Upper lobe of right lung (tissue), 1 donor: ENCODE measurements at places on chromosomes 16 and 17. TPM values are rescaled to one million over a fixed set of nuclear protein-coding genes. Genes with fewer than 3 reads are reported as not detected.

DNA sequence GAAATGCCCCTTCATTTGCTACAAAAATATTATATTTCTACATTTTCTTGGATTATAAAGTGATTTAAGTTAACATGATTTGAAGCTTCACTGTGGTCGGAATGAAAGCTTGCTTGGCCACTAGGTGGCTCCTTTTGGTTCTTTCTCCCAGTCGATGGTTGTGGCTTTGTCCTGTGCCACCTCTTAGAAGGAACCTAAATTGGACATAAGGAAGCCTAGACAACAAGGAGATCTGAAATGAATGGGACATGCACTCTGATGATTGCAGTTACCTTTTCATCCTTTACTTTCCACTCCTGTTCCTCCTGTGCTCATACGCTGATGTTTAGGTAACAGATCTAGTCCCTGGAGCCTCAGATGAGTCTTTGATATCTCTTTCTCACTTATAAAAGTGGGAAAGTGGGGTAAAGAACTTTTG, 39.2 kb downstream of the FTO start:
- no peaks in the 10 kb centered on the region for H3K36me3 ChIP-seq
- H3K4me1 ChIP-seq: peaks cover 7% of the 10 kb centered on the region
- H3K27ac ChIP-seq: no peak overlapping the region
- no peak for DNase-seq

GRCh38 chr16:11669380-11670146, 1.3 kb downstream of the SNN start:
- H3K4me3 ChIP-seq: peak overlapping the region; percentile 85
- H3K27ac ChIP-seq: peak overlapping the region; percentile 74
- no peaks in the 10 kb centered on the region for H3K36me3 ChIP-seq
- H3K27me3 ChIP-seq: no peaks in the 10 kb centered on the region

DNA sequence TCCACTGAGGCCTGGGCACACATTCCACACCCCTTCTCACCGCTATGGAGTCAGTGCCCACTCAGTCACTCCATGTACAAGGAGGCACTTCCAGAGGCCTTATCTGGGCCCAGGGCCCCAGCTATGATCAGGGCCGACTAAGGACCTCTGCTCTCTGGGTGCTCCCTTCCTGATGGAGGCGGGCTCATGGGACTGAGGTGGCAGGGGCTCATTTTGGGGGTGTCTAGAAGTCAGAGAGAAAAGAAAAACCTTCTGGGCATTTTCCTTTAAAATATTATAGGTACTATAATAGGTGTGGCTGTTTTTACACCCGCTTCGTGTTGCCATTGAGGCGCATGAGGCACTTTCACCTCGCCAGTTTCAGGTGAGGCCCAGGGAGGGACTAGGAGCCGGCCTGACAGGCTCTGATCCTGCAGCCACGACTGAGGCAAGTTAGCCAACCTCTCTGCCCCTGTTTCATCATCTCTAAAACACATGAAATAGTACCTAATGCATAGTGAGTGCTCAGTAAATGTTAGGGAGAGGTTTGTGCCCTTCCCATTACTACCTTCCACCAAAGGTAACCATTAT, 14.4 kb downstream of the B9D1 start:
- H3K27ac ChIP-seq: no peak overlapping the region
- no peak overlapping the region for H3K4me3 ChIP-seq
- no peak for DNase-seq
- H3K36me3 ChIP-seq: no peaks in the 10 kb centered on the region
- H3K4me1 ChIP-seq: no peaks in the 10 kb centered on the region
- H3K27me3 ChIP-seq: no peaks in the 10 kb centered on the region

DNA sequence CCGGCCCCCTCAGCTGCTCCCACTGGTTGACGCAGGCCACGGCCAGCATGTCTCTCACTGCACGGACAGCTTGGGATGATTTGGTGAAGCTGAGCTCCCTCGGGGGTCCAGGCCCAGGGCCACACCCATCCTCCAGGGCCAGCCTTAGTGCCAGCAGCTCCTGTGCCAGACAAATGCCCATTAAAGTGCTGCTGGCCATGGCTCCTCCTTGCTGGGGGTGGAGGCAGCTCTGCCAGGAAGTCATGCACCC, 2.5 kb downstream of the TRIM47 start:
- peak overlapping the region; percentile 70 for H3K4me3 ChIP-seq
- peaks cover 51% of the 10 kb centered on the region for H3K4me1 ChIP-seq
- DNase-seq: no peak
- peak overlapping the region; percentile 91 for H3K27ac ChIP-seq
- no peaks in the 10 kb centered on the region for H3K27me3 ChIP-seq

GRCh38 chr16:88686439-88687253, at the start of gene SNAI3:
Gene SNAI3, minus strand, starts transcription at chr16:88686507. Its CDS starts 101 bp downstream, at chr16:88686406.
- no peaks in the 10 kb centered on the region for H3K36me3 ChIP-seq
- H3K27ac ChIP-seq: peak within 1 kb of the TSS; percentile 11
- peak within 1 kb of the TSS; percentile 60 for H3K4me3 ChIP-seq
- H3K27me3 ChIP-seq: peaks cover 17% of the 10 kb centered on the region
- peak; percentile 96 for DNase-seq

DNA sequence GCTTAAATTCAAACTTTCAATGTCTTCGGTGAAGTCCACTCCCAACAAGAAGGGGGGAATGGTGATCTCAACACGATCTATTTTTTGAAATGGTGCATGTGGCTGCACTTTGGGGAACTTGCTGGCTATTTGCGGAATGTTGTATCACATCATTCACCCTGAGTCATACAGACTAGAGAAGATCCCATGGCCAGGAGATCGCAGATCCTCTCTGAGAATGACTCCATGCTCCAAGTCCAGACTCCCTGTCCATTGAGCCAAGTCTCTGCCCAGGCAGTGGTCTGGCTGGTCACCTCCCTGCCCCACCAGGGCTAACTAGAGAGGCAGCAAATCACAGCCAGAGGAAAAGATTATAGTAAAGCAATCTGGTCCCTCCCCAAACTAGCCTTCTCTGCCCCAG, 120.6 kb downstream of the XYLT1 start:
- no peaks in the 10 kb centered on the region for H3K27me3 ChIP-seq
- H3K27ac ChIP-seq: peak overlapping the region; percentile 3
- DNase-seq: no peak
- peaks cover 22% of the 10 kb centered on the region for H3K4me1 ChIP-seq

GRCh38 chr16:28092721-28093384, 29.3 kb upstream of the GSG1L start:
- H3K27ac ChIP-seq: peak overlapping the region; percentile 24
- DNase-seq: no peak
- no peak overlapping the region for H3K4me3 ChIP-seq
- peaks cover 2% of the 10 kb centered on the region for H3K36me3 ChIP-seq

DNA sequence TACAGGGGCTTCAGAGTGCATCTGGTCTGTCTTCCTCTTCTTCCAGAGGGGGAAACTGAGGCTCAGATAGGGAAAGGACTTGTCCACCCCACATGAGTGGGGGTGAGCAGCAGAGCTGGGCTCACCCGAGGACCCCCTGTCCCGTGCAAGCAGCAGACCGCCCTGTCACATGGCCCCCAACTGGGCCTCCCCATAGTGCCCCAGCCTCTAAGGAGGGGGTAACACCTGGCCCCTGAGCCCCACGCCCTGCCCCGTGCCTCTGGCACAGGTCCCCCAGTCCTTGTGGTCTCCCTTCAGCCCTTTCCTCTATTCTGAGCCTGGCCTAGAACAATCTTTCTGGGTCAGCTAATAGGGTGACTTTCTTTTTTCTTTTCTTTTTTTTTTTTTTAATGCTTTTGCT, 6.5 kb upstream of the NECAB2 start:
- peaks cover 45% of the 10 kb centered on the region for H3K36me3 ChIP-seq
- H3K27me3 ChIP-seq: no peaks in the 10 kb centered on the region

DNA sequence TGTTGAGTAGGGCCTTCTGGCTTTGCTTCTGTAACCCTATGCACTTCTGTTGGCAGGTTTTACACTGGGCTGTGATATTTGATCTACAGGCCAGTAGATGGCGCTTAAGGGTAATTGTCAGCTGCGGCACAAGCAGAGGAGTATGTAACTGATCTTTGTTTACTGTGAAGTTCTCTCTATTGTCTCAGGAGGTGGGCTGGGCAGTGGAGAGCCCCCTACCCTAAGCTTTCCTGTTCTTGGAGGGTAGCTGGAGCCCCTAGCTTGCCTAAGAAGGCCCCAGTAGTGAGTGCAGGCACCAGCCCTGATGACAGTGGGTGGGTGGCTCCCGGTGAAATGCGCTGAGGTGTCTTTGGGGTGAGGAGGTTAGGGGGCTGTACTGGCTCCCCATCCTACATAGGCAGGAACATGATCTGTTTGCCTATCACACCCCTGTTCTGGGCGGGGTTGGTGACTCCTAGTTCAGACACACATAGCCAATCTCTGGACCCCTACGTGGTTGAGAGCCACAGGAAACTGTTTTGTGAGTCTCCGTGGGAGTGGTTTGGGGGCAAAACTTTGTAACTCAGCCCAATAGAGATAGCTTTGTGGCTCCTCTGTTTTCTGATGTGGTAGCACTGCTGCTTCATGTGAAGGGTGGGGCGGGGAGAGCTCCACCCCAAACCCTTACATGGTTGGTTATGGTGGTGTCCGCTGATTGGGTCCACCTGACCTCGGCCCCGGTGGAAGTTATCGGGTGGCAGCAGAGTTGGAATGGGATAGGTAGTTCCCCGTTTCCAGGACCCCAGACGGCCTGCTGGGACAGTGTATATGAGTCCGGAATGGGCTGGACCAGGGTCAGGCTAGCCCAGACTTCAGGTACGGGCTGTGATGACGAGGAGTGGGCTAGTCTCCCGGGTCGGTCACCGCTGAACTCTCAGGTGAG, 60.4 kb downstream of the SLFN11 start:
- H3K4me3 ChIP-seq: peak overlapping the region; percentile 41
- H3K4me1 ChIP-seq: peaks cover 37% of the 10 kb centered on the region
- H3K27ac ChIP-seq: peak overlapping the region; percentile 69

DNA sequence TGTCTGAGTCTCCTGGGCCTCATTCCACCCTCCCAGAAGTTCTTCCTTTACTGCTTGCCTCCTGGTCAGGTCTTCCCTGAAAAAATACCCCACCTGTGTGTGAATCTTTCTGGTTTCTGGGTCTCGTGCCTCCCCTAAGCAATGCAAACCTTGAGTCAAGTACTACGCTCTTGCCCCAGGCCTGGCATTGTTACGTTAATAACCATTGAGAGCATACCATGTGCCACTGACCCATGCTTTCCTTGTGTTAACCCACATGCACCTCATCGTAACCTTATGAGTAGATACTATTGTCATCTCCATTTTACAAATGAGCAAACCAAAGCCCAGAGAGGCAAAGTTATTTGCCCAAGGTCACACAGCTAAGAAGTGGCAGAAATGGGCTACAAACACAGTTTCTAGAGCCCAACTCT, 25.4 kb upstream of the TOB1 start:
- H3K36me3 ChIP-seq: no peaks in the 10 kb centered on the region
- H3K4me3 ChIP-seq: no peak overlapping the region
- H3K4me1 ChIP-seq: no peaks in the 10 kb centered on the region
- no peak overlapping the region for H3K27ac ChIP-seq

DNA sequence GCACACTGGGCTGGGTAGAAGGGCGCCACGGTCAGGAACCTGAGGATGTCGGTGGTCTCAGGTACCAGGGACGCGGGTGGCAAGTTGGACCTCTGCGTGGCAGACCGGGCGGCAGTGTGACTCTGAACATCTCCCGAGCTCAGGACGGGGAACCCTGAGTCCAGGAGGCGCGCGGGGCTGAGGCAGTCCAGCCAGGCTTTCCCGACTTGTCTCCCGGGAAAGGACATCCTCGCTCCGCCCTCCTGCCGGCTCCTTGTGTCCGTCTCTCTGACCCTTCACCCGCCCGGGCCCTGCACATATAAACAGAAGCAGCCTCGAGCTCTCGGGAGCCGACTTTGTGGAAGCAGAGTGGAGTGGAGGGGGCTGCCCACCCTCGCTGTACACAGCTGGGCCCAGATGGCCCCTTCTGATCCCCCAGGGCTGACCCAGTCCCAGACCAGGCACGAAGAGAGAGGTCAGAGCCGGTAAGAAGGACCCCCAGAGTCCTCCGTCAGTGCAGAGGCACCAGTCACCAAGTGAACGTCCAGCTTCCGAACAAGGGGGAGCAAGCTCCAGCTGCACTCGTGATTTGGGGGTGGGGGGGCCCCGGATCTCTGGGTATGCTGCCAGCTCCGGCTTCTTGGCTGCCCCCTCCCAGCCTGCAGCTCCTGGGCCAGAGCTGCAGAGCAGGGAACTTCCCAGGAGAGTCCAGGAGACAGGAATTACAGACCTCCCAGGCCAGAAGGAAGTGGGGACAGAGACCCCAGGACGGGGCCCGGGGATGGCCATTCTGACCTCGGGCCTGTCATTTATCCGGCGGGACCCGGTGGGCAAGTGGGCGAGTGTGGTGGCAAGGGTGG, 8.5 kb upstream of the P2RX1 start:
- H3K4me1 ChIP-seq: no peaks in the 10 kb centered on the region
- no peaks in the 10 kb centered on the region for H3K27me3 ChIP-seq
- H3K4me3 ChIP-seq: no peak overlapping the region
- DNase-seq: no peak
- H3K36me3 ChIP-seq: no peaks in the 10 kb centered on the region

DNA sequence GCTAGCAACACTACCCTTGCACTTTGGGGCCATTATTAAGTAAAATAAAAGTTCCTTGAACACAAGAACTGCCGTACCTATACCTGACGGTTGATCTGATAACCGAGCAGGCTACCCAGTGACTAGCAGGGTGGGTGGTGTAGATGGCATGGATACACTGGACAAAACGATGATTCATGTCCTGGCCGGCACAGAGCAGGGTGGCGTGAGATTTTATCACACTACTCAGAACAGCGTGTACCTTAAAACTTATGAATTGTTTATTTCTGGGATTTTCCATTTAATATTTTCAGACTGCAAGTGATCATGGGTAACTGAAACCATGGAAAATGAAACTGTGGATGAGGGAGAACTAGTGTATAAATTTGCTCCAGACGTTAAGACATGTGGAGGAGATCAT, 41.0 kb upstream of the MSI2 start:
- no peaks in the 10 kb centered on the region for H3K36me3 ChIP-seq
- no peaks in the 10 kb centered on the region for H3K27me3 ChIP-seq
- DNase-seq: no peak
- H3K27ac ChIP-seq: no peak overlapping the region
- H3K4me1 ChIP-seq: no peaks in the 10 kb centered on the region
- H3K4me3 ChIP-seq: no peak overlapping the region

- H3K27ac ChIP-seq: peak overlapping the region; percentile 76
- peaks cover 69% of the 10 kb centered on the region for H3K4me1 ChIP-seq
- no peak for DNase-seq
- H3K4me3 ChIP-seq: no peak overlapping the region
Measured at GRCh38 chr17:4513113-4514032, 14.7 kb downstream of the SPNS2 start.

DNA sequence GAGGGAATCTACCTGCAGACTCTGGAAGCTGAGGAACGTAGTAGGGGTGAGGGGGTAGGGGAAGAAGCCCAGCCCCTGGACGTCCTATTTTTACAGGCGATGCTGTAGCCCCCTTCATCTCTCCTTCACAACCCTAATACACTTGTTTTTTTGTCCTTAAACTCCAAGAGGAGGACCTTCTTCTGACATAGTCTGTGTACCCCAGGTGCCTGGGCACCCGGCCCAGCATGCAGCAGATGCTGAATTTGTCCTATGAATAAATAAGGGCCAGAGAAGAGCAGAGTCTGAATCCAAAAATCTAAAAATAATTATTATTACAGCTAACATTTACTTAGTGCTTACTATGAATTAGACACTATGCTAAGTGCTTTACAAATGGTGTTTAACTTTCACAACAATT, 5.1 kb downstream of the KIF18B start:
- H3K27ac ChIP-seq: no peak overlapping the region
- H3K27me3 ChIP-seq: no peaks in the 10 kb centered on the region
- no peaks in the 10 kb centered on the region for H3K36me3 ChIP-seq
- H3K4me1 ChIP-seq: peaks cover 6% of the 10 kb centered on the region
- H3K4me3 ChIP-seq: no peak overlapping the region

- H3K27ac ChIP-seq: peak within 1 kb of the TSS; percentile 91
- DNase-seq: peak; percentile 94
- H3K36me3 ChIP-seq: no peaks in the 10 kb centered on the region
- H3K4me3 ChIP-seq: peak within 1 kb of the TSS; percentile 98
Measured at GRCh38 chr16:71461686-71462648, at the start of gene ZNF23. Gene ZNF23, minus strand, starts transcription at chr16:71462247. Its CDS starts 5,451 bp downstream, at chr16:71456796.

CD300E gene
- 6.5 TPM for total RNA-seq

AGRP gene
- total RNA-seq: 4.9 TPM

AIPL1 gene
- not detected for total RNA-seq

SCN4A gene
- not detected for total RNA-seq
